ENCODE measurements at places on chromosomes 7 and 10.

DNA sequence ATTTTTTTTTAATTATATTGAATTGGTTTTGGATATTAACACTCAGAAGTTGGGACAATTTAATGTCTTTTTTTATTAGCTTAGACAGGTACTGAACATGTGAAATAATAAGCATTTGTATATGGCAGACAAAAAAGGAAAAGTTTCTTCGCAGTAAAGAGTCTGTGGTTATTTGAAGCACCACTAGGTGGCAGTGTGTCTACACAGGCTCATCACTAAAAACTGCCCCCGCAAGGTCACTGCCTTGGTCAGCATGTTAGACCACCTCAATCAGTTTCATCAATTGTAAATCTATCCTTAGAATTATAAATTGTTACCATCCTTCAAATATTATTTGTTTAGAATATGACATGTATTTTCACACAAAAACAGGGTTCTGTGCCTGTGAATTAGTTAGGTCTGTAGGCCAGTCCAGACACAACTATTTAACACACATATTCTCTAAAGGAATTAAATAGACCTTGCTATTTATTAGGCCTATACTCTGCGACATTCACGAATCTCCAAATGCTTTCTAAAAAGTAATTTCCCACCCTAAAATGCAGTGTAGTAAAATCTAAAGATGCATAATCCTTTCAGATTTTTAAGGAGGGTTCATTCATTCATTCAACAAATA lies 17.0 kb downstream of the PNLIPRP3 start:
- peak; percentile 53 for DNase-seq

GRCh38 chr10:127979045-127979444 lies 72.1 kb downstream of the PTPRE start:
- DNase-seq = peak; percentile 31

DNA sequence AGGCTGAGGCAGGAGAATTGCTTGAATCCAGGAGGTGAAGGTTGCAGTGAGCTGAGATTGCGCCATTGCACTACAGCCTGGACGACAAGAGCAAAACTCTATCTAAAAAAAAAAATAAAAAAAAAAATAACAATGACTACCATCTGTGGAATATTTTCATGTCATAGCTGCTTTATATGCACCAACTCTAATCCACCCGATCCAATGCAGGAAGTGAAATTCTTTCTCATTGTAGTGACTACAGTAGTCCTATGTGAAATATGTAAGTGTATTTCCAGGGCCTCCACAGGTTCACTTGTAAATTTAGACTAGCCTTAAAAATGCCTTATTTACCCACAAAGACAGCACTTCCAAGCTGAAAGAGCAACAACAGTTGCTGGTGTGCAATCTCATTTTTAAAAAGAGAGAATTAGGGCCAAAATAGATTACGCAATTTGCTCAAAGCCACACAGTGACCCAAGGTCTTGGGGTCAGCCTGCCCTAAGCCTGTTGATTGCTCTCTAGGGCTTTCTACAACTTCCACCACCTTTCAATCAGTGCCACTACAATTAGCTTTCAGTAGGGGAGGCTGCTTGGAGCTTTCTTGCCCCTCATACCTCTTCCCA lies 25.8 kb upstream of the EGFR start:
- DNase-seq = peak; percentile 13

DNA sequence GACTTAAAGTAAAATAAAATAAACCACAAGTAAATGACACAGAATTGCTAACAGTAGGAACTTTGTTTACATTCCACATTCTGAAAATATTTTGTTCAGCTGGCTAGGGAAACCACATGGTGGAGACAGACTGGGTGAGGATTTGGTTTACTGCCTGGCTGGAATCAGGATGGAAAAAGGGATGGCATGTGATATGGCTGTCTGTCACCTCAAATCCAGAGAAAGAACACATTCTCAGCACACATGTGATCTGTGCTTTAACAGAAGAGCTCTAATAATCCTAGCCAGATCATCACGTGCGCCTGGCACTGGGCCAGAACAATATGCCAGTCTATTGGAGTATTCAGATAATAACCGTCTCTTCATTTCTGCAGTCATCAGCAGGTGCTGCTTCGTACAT lies 90.9 kb upstream of the PIP4K2A start:
- peak; percentile 57 for DNase-seq

DNA sequence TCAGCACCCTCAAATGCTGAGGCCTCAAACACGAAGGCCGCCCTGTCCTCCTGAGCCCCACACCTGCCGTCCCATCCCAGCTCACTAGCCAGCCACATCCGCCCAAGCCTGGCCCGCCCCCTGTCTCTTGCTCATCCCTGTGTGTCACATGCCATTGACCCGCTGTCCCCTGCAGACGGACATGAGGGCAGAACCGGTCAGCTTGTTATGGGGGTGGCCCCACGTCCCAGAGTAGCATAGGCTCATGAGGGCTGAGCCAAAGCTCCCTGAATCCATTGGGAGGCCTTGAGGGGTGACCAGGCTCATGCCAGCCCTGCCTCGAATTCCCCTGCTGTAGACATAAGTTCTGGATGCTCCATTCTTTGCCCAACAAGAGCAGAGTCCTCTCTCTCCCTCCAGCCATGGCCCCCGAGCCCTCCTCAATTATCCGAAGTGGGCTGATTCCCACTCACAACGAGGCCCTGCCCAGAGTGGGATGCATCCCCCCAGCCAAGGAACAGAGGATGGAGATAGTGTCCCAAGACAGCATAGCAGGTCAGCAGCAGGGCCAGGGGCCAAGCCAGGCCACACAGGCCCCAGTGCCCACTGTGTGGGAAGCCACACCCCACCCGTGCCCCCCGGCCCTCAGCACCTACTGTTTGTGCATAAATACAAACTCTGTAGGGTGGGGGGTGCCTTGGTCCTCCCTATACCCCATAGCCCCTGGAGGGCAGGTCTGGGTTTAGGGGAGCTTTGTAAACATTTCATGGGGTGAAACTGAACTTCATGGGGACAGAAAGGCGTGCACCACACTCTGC lies 42.1 kb downstream of the EBF3 start:
- no peak for DNase-seq

DNA sequence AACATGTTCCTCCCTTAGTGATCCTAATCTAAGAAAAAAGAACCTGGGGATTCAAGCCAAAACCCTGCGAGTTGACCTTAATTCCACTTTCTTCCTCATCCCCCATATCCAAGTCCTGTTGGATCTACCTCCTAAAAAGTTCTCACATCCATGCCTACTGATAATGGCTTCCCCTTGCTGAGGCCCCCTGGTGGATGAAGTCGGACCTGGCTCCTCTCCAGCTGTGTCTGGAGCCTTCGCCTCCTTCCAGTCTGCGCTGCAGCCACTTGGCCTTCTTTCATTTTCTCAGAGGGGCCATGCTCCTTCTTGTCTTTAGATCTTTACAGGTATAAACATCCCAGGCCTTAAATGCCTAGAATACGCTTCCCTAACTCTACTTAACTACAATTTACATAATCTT lies 8.1 kb downstream of the PDE1C start:
- DNase-seq = peak; percentile 22

- peak; percentile 84 for DNase-seq
Measured at GRCh38 chr10:30986053-30986555, 45.6 kb downstream of the ZNF438 start.

- DNase-seq = peak; percentile 41
Measured at GRCh38 chr7:45073031-45073785, 15.6 kb downstream of the NACAD start.

DNA sequence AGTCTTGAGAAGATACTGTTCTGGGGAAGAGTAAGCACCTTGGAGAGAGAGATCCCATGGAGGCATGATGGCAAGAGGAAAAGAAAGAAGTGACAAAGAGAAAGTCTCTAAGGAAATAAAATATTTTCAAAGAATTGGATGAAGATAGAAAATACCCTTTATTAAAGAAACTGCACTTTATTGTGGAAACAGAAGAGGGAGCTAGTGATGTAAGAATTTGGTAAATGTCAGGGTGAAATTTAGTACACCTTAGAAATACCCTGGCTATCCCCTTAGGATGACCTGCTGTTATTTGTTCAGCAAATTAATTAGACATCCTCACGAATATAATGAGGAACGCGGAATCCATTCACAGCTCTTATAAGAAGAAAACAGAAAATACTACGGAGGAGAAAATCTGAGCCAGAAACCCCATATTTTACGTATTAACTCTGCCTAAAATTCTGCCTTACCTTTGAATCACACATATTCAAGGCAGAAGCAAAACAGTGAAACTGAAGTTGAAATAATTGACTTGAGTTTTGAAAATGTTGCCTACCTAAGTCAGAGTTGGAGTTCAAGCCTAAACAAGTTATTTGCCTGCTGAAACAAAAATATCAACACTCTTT lies 90.7 kb downstream of the TFPI2 start:
- DNase-seq = peak; percentile 57

- DNase-seq = no peak
Measured at GRCh38 chr10:45580371-45581215, 92.0 kb downstream of the ZFAND4 start.

DNA sequence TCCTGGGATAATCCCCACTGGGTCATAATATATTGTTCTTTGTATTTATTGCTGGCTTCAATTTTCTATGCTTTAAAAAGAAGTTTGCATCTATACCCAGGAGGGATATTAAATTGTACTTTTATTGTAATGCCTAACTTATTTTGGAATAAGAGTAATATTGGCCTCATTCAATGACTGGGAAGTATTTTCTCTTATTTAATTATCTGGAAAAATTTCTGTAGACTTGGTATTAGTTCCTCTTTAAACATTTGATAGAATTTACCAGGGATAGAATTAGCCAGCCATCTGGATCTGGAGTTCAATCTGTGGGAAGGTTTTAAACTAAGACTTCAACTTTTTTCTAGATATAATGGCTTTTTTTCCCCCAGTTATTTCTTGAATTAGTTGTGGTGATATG lies 115.2 kb upstream of the ZNF32 start:
- DNase-seq = no peak

DNA sequence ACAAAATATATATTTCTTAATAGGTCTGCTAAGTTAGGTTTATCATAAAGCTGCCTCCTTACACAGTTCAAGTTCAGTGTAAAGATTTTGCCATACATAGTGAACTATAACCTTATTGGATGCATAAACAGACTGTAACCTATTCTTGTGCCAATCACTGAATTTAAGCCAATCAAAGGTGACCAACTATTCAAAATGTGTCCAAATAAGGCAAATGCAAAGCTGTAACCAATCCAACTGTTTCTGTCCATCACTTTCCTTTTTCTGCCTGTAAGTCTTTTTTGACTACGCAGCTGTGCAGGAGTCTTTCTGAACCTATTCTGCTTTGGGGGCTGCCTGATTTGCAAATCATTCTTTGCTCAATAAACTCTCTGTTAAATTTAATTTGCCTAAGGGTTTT lies 11.6 kb upstream of the DNMBP start:
- DNase-seq = no peak

DNA sequence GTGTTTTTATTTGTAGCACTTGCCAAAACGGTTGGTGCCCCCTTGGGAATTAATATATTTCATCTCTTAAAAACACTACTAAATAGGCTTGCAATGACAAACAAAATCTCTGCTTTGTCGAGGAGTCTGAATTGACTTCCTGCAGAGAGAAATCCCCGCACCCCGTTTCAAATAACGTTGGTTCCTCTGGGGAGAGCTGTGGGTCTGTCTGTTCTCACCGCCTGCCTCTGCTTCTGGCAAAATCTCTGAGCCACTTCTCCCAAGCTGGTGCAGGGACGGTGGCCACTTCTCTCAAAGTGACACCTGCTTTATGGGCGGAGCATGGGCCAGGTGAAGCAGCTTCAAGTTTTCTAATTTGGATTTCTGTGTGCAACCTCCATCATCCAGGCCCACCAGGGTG lies 186.3 kb upstream of the ADARB2 start:
- no peak for DNase-seq

DNA sequence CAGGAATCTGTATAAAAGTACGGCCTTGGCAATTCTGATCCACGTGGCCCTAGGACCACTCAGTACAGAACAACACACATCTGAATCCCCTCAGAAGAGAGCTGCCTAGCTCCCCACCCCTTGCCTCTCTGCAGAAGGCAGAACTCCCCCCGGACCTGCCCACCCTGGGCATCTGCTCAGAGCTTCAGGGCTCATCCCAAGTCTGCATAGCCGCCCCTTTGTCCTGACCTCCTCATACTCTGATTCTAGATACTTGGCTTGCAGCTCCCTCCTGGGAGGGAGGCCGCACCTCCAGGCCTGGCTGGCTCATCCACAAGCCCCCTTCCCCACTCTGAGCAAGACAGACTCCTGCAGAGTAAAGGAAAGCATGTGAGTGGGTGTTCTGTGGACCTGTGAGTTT lies 49.6 kb downstream of the GRID1 start:
- DNase-seq = no peak

GRCh38 chr7:27101171-27101956 lies 1.1 kb downstream of the HOXA2 start:
- DNase-seq = no peak

DNA sequence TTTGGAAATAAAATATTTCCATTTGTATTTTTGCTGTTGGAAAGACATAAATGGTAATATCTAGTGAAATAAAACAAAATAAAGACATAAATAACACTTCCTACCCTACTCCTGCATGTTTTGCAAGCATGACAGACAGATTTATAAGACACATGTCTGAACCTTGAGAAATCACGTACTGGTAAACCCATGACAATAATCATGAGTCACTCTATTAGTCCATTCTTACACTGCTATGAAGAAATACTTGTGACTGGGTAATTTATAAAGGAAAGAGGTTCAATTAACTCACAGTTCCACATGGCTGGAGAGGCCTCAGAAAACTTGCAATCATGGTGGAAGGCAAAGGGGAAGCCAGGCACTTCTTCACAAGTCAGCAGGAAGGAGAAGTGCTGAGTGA lies 942.2 kb downstream of the REEP3 start:
- DNase-seq = no peak

DNA sequence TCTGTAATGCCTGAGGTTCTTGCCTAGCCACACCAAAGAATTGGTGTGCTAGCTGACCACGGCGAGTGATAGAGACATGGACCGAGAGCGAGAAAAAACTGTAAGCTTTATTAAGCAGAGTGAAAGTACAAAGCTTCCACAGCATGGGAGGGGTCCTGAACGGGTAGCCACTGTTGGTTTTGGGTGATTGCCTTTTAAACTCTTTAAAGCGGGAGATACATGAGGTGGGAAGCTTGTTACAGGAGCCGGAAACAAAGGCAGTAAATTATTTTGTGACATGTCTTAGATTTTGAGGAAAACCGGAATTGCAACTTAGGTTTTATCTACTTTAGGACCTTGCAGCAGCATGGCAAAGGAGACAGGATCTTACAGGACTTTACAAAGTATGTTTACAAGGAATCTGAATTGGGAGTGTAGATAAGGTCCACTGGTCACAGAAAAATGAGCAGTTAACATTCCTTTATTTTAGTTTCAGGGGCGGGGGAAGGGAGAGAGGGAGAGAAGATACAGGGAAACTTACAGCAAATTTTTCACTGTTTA lies 252.7 kb upstream of the MBL2 start:
- peak; percentile 48 for DNase-seq

- DNase-seq = no peak
Measured at GRCh38 chr7:135811506-135811905, 62.9 kb upstream of the FAM180A start.

DNA sequence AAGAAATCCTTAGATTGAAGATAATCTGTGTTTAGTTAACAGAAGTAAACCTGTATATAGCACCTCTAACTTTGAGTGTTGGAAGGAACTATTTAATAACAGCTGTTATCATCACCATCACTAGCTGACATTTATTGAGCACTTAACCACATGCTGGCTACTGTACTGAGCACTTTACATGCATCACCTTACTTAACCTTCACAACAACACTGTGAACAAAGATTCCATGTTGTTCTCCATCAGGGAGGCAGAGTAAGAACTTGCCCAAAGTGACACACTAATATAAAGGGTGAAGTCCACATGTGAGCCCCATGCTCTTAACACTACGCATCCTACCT lies 182.2 kb downstream of the ST7 start:
- no peak for DNase-seq

Measured in choroid plexus epithelial cell (primary cell).